Pericardium fibroblast (primary cell): ENCODE measurements at places on chromosomes 2 and 18. TPM values are rescaled to one million over a fixed set of nuclear protein-coding genes. Genes with fewer than 3 reads are reported as not detected.

The USP40 gene
- total RNA-seq: 17.5 and 25.1 TPM in 2 replicates

The IL36A gene
- total RNA-seq: not detected in 2 replicates

The NOSTRIN gene
- 0.43 and 2.6 TPM in 2 replicates for total RNA-seq

The LHCGR gene
- not detected in 2 replicates for total RNA-seq

The FHOD3 gene
- 0.34 and 1.9 TPM in 2 replicates for total RNA-seq

The CENPO gene
- total RNA-seq: 5.6 and 5.8 TPM in 2 replicates

The CAPN13 gene
- total RNA-seq: not detected in 2 replicates

The LOXHD1 gene
- not detected in 2 replicates for total RNA-seq

The XPO1 gene
- total RNA-seq: 63.8 and 68.8 TPM in 2 replicates

The SLC25A12 gene
- total RNA-seq: 11.0 and 19.1 TPM in 2 replicates
